HS-27A (cell line): ENCODE measurements at places on chromosomes 1 and 21.
A peak's percentile ranks its signal among the peaks of the same experiment; 100 is the strongest.

DNA sequence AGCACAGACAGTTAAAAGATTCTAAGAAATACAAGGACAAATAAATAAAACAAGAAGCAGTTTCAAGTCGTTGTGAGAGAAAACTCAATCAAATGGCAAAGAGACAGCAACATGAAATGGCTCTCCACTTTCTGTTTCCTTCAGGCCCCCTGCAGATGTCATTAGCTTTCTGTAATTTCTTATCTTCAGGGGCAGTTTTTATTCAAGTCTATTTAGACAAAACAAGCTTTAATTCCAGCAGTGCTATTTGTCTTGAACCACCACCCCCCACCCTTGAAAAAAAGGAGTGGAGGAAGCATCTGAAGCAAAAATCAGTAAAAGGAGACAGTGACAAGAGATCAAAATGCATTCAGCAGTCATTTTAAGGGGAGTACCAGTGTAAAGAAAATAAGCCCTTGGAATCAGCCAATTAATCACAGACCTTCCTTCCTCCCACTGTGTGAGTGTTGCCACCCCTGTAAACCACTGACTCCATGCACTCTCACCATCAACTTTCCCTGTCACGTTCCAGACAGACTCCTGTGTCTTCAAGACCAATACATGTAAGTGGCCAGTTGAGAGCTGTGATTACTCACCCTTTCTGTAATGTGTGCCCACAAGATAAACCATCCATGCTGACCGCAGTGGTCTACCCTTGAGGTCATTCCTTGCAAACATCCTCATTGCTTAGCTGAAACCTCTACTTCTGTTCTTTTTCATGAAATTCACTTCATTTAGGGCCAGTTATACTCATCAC, 136.1 kb upstream of the HOOK1 start:
- DNase-seq: peak; percentile 97

- no peak for DNase-seq
Measured at GRCh38 chr1:79716447-79716846, 709.9 kb upstream of the ADGRL4 start.

GRCh38 chr1:240732390-240732789, 120.4 kb upstream of the GREM2 start:
- DNase-seq: no peak

GRCh38 chr1:105632342-105633196, 1423.9 kb upstream of the PRMT6 start:
- no peak for DNase-seq

- peak; percentile 98 for DNase-seq
Measured at GRCh38 chr1:89953131-89953626, 41.7 kb upstream of the ZNF326 start.

DNA sequence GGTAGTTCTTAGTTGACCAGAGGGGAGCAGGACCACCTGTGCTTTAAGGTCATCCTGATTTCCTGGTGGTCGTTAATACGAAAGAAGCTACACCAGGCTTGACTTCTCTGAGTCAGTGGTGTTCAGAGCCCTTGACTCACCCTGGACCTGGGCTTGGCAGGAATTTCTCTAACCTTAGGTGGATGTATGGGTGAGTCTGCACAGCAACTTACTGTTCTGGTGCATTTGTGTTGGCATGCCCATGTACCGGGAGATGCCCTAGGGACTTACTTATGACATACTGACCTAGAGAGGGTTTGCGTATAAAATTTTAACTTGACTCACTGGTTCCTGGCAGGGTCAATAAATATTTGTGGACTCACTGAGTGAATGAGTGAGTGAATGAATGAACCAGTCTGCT, 304.6 kb downstream of the DISC1 start:
- DNase-seq: no peak

GRCh38 chr1:83516369-83516768, 482.6 kb downstream of the TTLL7 start:
- no peak for DNase-seq

GRCh38 chr1:25619101-25619890, 2.7 kb downstream of the MAN1C1 start:
- DNase-seq: no peak

DNA sequence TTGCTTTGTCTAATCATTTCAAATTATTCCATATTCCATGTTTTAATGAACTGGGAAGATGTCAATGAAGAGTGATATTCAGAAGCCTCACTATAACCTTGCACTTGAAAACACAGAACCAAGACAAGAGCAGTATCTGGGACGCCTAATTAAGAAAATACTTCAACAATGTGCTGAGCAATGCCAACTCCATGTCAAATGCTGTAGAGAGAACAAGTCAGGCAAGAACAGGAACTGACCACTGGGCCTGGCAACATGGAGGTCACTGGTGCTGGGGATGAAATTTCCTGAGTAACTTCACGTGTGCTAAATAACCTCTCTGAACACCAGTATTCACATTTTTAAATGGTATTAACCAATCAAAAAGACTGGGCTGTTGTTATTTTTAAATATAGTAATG, 22.8 kb downstream of the HEATR1 start:
- DNase-seq: no peak

- DNase-seq: no peak
Measured at GRCh38 chr1:14848625-14849024, 250.1 kb downstream of the KAZN start.

- DNase-seq: no peak
Measured at GRCh38 chr21:42165901-42166300, 53.0 kb upstream of the ABCG1 start.

DNA sequence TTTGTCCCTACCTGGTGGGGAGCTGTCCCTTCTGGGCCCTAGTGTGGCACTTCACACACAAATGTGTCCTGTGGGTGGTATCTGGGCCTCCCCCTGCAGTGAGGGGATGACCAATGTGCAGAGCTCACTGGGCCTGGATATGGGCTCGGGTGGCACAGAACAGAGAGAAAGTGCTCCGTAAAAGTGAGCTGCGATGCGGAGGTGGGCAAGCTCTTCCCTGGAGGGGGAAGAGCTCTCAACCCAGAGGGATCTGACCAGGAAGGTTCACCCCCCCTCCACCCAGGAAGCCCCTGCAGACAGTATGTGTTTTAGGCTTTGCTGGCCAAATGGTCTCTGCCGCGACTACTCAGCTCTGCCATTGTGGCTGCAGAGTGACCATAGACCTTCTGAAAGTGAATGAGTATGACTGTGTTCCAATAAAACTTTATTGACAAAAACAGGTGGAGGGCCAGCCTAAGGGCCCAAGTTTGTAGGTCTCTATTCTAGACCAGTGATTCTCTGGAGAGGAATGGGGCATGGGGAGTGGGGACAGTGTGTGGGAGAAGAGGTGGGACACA, 8.6 kb upstream of the ITGB2 start:
- DNase-seq: no peak

- DNase-seq: no peak
Measured at GRCh38 chr1:235552146-235552716, 48.0 kb upstream of the B3GALNT2 start.

DNA sequence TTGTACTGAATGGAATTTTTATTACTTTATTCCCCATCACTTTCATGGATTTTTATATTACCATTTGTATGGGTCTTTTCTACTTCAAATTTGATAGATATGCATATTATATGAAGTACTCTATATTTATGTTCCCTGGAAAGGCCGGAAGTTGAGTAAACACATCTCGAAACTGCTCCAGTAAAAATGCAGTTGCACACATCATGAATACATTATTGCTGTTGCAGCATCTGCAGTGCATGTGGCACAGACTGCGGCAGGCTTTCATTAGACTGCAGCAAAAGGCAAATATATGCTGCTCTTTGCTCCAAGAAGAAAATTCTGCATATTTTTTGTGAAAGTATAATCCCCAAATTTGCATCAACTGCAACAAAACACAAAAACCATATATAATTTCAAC, 48.7 kb upstream of the LRRC7 start:
- no peak for DNase-seq

- DNase-seq: no peak
Measured at GRCh38 chr1:162299018-162299417, 77.6 kb downstream of the SPATA46 start.

- no peak for DNase-seq
Measured at GRCh38 chr1:117679299-117679698, 73.5 kb downstream of the TENT5C start.

- DNase-seq: no peak
Measured at GRCh38 chr1:208098773-208099172, 145.4 kb downstream of the PLXNA2 start.

DNA sequence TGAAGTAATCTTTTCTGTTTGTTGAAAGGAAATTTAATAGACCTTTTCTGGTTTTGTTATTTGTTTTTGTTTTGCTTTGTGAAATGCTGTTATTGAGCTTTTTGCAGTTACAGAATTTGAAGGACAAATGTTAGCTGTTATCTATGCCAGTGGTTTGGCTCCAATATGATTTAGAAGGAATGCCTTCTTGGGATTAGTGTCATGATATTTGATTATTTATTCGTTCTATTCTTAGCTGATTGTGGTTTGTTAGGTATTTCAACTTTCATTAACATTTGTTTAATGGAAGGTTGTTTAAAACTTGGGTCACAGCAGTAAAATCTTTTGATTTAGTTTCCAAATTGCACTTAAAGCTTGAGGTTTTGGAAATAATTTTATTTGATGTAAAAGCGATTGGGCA, 33.5 kb downstream of the ADGRL2 start:
- no peak for DNase-seq

- DNase-seq: no peak
Measured at GRCh38 chr1:70264839-70265238, 43.7 kb downstream of the SRSF11 start.

GRCh38 chr1:157085421-157085820, 14.2 kb downstream of the ETV3L start:
- DNase-seq: no peak

- DNase-seq: no peak
Measured at GRCh38 chr1:224751624-224752311, 135.7 kb downstream of the CNIH3 start.

DNA sequence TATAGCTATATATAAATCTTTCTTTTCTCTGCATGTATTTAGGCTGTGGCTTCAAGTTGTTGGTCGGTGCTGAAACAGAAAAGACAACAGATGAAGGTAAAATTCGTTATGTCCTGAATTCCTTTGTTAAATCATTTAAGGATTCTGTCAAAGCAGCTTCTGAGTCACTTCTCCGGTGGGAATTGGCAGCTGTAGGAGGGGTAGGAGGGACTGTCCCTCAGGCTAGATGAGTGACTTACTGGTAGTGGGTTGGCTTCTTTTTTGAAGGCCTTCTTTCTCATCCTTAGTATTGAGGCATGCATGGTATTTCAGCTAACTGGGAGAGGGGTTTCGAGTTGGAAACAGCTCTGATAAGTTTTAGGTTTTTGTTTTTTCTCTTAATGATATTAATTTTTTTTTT, 22.1 kb upstream of the NEXN start:
- DNase-seq: no peak

DNA sequence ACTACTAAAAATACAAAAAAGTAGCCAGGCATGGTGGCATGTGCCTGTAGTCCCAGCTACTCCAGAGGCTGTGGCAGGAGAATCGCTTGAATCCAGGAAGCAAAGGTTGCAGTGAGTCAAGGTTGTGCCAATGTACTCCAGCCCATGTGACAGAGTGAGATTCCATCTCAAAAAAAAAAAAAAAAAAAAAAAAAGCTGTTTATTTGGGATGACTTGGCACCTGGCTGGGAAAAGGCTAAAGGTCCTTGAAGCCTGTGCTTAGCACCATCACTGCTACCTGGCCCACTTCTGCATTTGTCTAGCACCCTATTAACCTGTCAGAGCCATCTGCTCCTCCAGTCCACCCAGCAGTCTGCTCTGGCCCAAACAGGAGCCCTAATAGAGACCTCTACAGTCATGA, 25.0 kb downstream of the PRDX6 start:
- no peak for DNase-seq

DNA sequence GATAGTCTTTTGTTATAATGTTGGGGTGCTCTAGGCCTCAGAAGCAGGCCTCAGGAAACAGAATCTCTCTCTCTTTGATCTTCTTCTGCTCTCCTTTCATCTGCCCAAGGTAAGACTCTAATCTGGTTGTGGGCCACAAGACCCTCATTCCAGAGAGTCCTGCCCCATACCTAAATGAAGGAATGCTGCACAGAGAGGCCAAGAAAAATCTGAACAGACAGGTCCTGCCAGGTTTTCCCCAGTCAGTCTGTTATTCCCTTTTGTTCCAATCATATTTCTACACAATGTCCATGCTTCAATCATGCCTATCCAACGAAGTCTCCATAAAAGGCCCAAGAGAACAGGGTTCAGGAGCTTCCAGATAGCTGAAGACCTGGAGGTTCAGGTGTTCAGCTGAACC, 7.0 kb upstream of the CFAP45 start:
- DNase-seq: no peak

GRCh38 chr1:29669158-29669871, 433.0 kb downstream of the PTPRU start:
- DNase-seq: no peak

- DNase-seq: no peak
Measured at GRCh38 chr21:41859297-41859980, 19.7 kb downstream of the PRDM15 start.

DNA sequence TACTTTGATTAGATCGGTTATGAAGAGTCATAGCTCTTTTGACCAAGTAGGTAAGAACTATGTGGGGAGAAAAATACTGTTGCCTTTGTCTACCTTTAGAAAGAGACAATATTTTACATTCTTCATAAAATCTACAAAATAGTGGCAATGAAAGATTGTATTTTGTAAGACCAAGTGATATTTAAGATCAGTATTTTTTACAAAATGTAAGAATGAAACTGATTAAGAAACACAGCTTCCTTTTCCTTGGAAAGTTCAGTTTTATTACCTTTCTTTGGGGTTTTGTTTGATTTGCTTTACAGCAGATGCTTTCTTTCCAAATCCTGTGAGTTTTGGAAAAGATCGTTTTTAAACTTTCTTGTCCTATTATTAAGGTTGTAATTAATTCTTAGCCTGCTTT, 69.8 kb downstream of the SLC35A3 start:
- DNase-seq: no peak

- DNase-seq: no peak
Measured at GRCh38 chr21:24183077-24183476, 1424.2 kb downstream of the MRPL39 start.

- no peak for DNase-seq
Measured at GRCh38 chr1:170461762-170462384, 70.1 kb upstream of the GORAB start.

DNA sequence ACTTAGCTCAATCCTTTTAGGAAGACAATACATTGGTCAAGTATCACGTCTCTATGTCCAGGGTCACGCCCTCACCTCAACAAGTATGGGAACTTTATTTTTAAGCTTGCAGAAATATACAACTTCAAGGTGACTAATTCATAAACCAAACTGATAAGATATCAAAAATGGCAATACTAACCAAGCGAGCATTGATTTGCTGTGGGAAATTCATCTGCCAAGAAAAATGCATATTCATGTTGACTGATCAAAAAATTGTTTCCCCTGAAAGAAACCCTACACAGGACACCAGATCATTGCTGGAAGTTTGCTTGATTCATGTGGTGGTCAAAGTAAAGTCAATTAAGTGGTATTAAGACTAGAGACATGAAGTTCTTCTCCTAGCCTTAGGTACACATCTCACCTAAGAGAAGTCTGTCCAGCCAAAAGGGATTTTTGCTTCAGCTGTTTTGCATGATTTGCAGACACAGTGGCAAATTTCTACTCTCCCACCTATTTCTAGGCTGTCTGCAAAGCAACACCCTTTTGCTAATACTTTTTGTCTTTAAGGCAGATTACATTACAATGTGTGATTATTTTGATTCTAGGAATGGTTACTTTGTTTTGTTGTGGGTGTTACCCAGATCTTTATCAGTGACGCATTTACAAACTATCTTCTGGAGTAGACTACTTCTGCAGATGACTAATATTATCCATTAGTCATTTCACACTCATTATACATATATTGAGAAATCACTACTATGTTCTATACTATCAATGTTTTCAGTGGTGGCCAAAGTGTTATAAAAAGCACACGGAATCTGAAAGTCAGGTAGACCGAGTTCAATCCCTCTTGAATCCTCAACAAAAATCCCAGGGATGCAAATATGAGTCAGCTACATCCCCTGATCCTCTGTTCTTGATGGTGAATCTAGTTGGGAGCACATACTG, 12.4 kb downstream of the SAMSN1 start:
- peak; percentile 76 for DNase-seq
